ENCODE measurements at places on chromosomes 5 and 9. TPM values are rescaled to one million over a fixed set of nuclear protein-coding genes. Genes with fewer than 3 reads are reported as not detected.

The GABBR2 gene
- total RNA-seq: 9.7 TPM

The CORO2A gene
- total RNA-seq: 7.8 TPM

DNA sequence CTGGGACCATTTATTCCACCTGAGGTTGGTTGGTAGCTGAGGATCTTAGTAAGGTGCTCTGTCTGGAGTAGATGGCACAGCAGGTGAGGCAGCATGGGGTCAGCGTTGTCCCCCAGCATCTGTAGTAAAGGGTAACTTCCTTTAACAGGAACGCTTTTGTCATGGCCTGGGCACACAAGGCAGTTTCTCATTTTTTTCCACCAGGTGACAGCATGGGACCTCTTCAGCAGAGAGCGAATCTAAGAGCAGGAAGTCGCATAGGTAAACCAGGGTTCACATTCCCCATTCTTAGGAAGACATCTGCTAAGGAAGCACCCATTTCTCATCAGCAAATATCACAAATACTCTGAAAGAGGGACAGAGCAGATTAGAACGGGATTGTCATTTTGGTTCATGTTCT, 56.5 kb downstream of the GPR107 start:
- DNase-seq: no peak

DNA sequence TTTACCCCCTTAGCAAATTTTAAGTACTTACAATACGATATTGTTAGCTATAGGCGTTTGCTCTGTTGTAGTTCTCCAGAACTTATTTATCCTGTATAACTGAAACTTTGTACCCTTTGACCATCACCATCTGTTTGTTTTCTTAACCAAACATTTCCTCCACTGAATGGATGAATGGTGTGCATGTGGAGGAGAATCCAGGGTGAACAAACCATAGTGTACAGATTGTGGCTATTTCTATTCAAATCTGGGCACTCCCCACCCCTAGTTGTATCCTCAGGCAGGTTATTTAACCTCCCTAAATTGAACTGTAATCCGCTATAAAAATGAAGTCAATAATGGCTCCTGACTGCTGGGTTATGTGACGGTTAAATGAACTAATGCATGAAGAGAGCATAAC, 21.4 kb upstream of the HAPLN1 start:
- no peak for DNase-seq

DNA sequence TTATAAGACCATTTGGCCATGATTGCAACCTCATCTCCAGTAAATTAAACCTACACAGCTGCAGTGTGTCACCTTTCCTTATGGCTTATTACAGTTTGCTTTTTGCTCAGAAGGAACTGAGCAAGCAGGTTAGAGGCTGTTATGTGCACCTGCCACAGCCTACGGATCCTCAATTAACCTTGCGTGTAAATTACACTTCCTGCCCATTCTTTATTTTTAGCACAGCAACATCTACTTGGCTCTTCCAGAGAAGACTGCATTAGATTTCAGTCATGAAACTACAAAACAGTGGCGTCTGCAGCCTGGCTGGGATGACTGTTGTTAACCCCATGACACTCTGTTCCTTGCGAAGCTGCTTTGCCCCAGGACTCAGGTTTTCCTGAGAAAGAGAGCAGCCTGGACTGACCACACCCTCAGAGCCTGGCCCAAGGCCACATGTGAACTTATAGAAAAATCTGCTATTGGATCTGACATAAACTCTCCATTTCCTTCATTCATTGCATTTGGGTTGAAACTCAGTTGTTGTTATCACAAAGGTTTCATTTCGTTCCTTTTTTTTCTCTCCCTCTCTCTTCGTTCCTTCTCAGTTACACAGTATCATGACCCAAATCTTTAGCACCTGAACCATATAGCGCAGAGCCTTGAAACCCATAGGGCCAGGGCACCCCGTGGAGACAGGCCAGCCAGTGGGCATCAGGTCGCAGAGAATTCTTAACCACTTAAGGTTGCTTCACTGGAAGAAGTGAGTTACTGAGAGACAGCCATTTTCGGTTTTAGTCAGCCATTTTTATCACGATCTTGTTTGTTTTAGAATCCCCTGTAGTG, 138.6 kb downstream of the PALM2AKAP2 start:
- no peak for DNase-seq

- no peak for DNase-seq
Observed at GRCh38 chr9:7656636-7657035, 142.9 kb downstream of the DMAC1 start.
